GM23338 (cell line): ENCODE measurements at places on chromosomes 5 and 9. TPM values are rescaled to one million over a fixed set of nuclear protein-coding genes. Genes with fewer than 3 reads are reported as not detected.

Gene SH3TC2
- total RNA-seq: 0.04 and 0.17 TPM in 2 replicates

DNA sequence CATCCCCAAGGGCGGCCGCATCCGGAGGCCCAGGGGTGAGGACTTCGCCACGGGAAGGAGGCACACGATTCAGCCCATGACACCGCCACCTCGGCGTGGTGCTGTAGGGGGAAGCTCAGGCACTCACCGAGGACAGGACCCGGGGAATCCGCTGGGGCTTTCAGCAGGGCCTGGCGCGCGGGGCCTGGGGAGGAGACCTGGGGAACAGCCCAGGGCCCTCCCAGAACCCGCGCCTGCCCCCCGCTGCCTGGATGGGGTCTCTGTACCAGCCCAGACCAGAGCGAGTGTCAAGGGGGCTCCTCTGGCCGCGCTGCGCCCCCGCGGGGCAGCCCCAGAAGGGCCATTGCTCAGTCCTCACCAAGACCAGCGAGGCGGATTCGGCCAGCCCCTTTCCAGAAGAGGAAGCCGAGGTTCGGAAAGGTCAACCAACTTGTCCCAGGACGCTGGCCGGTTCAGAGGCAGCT is 12.8 kb downstream of the COL23A1 start:
- DNase-seq: peak; percentile 79

Gene KLF9
- total RNA-seq: 0.82 and 1.5 TPM in 2 replicates

GRCh38 chr5:95668728-95669127 is 14.1 kb downstream of the SPATA9 start:
- DNase-seq: no peak
